ENCODE measurements at places on chromosomes 12 and 14.

DNA sequence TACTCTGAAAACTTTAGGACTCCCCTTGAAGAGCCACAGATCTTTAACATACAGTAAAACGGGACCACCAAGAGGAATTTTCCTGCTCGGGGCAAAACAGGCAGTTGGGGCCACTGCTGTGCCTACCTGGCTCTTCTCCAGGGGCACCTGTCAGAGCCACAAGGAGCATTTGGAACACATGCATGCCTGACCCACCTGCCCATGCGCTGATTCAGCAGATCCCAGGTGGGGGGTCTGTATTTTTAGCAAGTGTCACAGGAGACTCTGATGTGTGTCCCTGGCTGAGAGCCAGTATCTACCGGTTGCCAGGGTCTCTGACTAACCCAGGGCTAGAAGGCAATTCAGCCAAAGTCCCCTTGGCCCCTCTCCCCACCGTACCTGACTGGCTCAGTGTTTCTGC lies 6.5 kb downstream of the CTDSP2 start:
- DNase-seq, result no peak

GRCh38 chr12:14256121-14256520 lies 109.4 kb upstream of the ATF7IP start:
- DNase-seq, result no peak

DNA sequence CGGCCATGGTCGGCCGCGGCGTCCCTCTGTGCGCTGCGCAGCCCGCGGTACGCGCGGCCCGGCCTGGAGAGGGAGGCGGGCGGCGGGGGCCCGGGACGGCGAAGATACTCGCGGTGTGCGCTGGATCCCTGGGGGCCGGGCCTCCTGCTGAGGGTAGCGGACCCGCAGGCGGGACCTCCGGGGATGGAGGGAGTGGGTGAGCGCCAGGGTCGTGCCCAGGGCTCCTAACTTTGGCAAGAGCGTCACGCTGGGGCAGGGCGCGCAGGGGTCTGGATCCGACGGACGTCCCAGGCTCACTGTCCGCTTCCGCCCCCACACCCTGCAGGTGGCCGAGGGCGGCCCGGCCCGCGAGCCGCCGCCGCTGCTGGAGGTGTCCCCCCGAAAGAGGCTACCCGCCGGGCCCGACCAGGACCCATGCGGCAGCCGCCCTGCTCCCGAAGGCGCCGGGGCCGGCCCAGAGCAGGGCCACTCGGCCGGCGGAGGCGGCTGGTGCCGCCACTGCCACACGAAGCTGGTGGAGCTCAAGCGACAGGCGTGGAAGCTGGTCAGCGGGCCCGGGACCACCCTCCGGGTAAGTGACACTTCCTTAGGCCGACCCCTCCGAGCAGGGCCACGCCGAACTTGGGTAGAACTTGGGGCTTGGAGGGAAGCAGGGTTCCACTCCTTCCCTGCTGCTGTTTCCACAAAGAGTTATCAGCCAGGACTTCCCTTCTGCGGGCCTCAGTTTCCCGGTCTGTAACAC lies 502 bp downstream of the KIF26A start:
- no peak for DNase-seq

DNA sequence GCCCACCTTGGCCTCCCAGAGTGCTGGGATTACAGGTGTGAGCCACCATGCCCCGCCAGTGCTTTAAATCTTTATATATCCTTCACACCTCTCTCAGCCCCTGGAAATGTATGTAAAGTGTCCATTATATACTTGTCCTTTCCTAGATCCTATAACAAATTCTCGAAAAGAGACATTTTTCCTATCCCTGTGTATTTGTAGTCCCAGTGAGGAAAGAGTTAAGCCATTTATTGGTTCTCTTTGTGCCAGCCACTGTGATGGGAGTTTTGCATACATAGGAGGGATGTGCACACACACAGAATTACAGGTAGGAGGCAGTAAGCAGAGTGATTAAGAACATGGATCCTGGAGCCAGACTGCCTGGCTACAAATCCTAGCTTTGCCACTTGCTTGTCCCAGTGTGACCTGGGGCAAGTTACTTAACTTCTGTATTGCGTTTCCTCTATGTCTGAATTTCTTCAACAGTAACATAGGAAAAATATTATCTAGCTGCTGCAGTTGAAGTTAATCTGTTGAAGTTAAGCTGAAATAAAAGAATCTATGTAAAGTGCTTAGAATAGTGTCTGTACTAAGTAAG lies 2.1 kb upstream of the RABGGTA start:
- DNase-seq, result no peak

Measured in iPS-NIHi11 (cell line).